Adipose tissue (tissue), 3 donors: ENCODE measurements at places on chromosomes 12 and 14. TPM values are rescaled to one million over a fixed set of nuclear protein-coding genes. Genes with fewer than 3 reads are reported as not detected.

The TPH2 gene
- polyA plus RNA-seq, result not detected

The SIX4 gene
- 0.22 TPM for polyA plus RNA-seq

The KDM2B gene
- polyA plus RNA-seq, result 9.3 TPM

The KCNK13 gene
- polyA plus RNA-seq, result 0.34 TPM

The CEBPE gene
- not detected for polyA plus RNA-seq

The MSRB3 gene
- 30.9 TPM for polyA plus RNA-seq

The IAPP gene
- polyA plus RNA-seq, result 0.33 TPM

The FOXG1 gene
- polyA plus RNA-seq, result not detected

The GIT2 gene
- 14.0 TPM for polyA plus RNA-seq

The GNB3 gene
- polyA plus RNA-seq, result 1.7 TPM

The FBXL14 gene
- 4.7 TPM for polyA plus RNA-seq

The CLEC9A gene
- polyA plus RNA-seq, result not detected

The PSMD9 gene
- 77.6 TPM for polyA plus RNA-seq

The GLTP gene
- 33.6 TPM for polyA plus RNA-seq

The THAP2 gene
- polyA plus RNA-seq, result 20.6 TPM

The RASAL1 gene
- not detected for polyA plus RNA-seq

The P2RX7 gene
- polyA plus RNA-seq, result 0.55 TPM

The RAD51AP1 gene
- 0.51 TPM for polyA plus RNA-seq

The NRXN3 gene
- 0.27 TPM for polyA plus RNA-seq

The NOC4L gene
- 15.8 TPM for polyA plus RNA-seq

The KLRB1 gene
- 0.90 TPM for polyA plus RNA-seq

The TMEM179 gene
- polyA plus RNA-seq, result 4.2 TPM
